ENCODE measurements at places on chromosomes 12 and 14. TPM values are rescaled to one million over a fixed set of nuclear protein-coding genes. Genes with fewer than 3 reads are reported as not detected.

ISM2 gene
- 1.7 TPM for total RNA-seq

RD3L gene
- total RNA-seq, result not detected

DNA sequence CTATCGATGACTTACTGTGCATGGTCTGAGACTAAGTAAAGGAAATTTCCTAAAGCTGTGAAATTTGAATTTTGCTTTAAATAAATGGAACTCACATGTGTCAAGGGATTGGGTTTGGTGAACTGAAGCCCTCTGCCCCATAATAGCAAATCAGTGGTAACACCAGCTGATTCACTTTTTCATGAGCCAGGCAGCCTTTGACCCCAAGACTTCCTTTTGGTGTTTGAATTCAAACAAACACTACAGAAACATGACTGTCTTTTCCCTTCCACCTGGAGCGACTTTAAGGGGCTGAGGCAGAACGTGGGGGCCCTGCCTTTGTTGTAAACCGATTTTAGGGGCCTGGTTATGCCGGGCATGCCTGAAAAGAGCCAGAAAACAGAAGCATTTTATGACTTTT, 28.8 kb downstream of the KCTD10 start:
- no peaks in the 10 kb centered on the region for H3K27me3 ChIP-seq
- H3K36me3 ChIP-seq, result peaks cover 18% of the 10 kb centered on the region
- DNase-seq, result no peak
- peaks cover 19% of the 10 kb centered on the region for H3K4me1 ChIP-seq
- H3K4me3 ChIP-seq, result no peak overlapping the region
- H3K27ac ChIP-seq, result no peak overlapping the region

DNA sequence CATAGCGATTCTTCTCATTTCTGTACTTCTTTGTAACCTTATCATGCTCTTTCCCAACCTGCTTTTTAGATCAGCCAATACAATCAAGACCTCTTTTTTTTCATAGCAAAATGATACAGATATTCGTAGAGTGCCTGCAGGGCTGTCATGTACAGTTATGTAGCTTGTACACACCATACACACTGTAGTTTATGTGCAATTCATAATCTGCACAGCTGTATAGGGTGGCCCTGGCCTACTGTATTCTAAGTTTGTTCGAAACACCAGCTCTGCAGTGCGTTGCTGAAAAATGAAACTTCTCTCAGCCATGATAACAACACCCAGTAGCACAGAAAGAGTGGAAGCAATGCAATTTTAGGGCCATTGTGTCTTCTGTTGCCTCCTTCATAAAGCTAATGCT, 15.7 kb upstream of the PALS1 start:
- H3K4me1 ChIP-seq, result no peaks in the 10 kb centered on the region
- no peak for DNase-seq
- no peak overlapping the region for H3K27ac ChIP-seq
- H3K27me3 ChIP-seq, result no peaks in the 10 kb centered on the region
- H3K4me3 ChIP-seq, result no peak overlapping the region

GRCh38 chr14:105818712-105819005, 292.3 kb downstream of the TMEM121 start:
- no peaks in the 10 kb centered on the region for H3K27me3 ChIP-seq
- DNase-seq, result no peak
- H3K4me3 ChIP-seq, result no peak overlapping the region
- no peak overlapping the region for H3K27ac ChIP-seq
- no peaks in the 10 kb centered on the region for H3K4me1 ChIP-seq

GRCh38 chr12:102441077-102441596, 39.2 kb downstream of the IGF1 start:
- no peak overlapping the region for H3K4me3 ChIP-seq
- H3K27ac ChIP-seq, result no peak overlapping the region
- H3K36me3 ChIP-seq, result no peaks in the 10 kb centered on the region

- H3K4me3 ChIP-seq, result no peak overlapping the region
- H3K4me1 ChIP-seq, result no peaks in the 10 kb centered on the region
- H3K27ac ChIP-seq, result no peak overlapping the region
- no peaks in the 10 kb centered on the region for H3K27me3 ChIP-seq
- DNase-seq, result no peak
- H3K36me3 ChIP-seq, result peaks cover 13% of the 10 kb centered on the region
Observed at GRCh38 chr12:56411781-56412639, 37.2 kb downstream of the TIMELESS start.
